ENCODE measurements at places on chromosomes 2 and 18. TPM values are rescaled to one million over a fixed set of nuclear protein-coding genes. Genes with fewer than 3 reads are reported as not detected.

Gene MTLN
- 134 TPM for total RNA-seq

Gene ACADL
- total RNA-seq, result not detected

Gene C2orf80
- not detected for total RNA-seq

Gene PTPRN
- total RNA-seq, result not detected

Gene FEV
- not detected for total RNA-seq

Gene RUFY4
- not detected for total RNA-seq

All from mammary microvascular endothelial cell (primary cell).